Dermis microvascular lymphatic vessel endothelial cell (primary cell): ENCODE measurements at places on chromosomes 4 and X. TPM values are rescaled to one million over a fixed set of nuclear protein-coding genes. Genes with fewer than 3 reads are reported as not detected.
A peak's percentile ranks its signal among the peaks of the same experiment; 100 is the strongest.

DNA sequence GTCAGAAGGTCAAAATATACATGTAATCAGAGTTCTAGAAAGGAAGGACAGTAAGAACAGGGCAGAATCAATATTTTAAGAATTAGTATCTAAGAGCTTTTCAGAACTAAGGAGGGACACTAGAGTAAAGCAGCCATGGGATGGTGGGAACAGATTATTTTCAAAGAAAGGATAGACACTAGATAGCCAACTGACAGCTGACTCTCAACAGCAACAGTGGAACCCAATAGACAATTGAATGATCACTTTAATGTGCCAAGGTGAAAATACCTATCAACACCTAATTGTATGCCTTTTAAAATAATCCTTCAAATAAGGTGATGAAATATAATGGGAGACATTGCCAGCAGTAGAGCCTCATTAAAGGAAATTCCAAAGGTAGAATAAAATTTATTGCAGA, 26.5 kb upstream of the CCDC160 start:
- DNase-seq, result no peak

GRCh38 chr4:58981828-58982227, 1871.6 kb upstream of the IGFBP7 start:
- no peak for DNase-seq

GRCh38 chrX:1465286-1466231, 12.8 kb upstream of the ASMTL start:
- no peak for DNase-seq

DNA sequence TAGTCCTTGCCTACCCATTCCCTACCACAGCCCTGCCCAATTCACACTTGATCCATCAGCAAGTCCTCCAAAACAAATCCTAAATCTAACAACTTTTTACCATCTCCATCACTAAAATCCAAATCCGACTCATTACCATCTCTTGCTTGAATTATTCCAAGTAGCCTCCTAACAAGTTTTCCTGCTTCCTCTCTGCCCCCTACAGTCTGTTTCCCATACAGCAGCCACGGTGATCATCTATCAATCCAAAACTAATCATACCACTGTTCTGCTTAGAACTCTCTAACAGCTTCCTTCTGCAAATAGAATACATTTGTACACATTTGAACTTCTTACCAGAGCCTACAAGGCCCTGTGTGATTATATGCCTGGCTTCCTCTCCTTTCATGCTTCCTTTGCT, 133.0 kb downstream of the SHROOM4 start:
- DNase-seq, result peak; percentile 46

DNA sequence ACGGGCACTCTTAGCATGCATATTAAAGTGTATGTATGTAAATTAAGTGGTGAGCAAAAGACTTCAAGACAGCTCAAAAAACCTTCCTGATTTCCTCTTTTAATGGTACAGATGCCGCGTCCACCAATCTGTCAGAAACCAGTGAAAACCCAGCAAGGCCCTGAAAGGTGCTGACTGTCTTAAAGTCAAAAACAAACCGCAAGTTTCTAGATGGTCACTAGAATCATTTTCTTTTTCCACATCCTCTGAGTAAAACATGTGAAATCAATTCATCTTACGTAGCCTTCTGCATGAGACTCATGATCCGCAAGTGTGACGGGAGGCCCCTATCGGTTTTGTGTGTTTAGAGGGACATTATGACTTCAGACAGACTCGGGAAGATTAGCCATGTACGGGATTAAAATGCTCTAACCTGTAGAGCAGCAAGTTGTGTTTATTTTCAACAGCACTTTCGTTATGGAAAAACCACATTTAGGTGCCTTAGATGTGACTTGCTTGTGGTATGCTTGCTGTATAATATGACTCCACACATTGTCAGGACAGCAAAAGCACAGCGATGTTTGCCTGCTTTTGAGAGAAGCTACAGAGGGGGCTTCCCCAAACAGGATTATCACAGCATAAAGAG, 88.2 kb upstream of the STS start:
- no peak for DNase-seq

DNA sequence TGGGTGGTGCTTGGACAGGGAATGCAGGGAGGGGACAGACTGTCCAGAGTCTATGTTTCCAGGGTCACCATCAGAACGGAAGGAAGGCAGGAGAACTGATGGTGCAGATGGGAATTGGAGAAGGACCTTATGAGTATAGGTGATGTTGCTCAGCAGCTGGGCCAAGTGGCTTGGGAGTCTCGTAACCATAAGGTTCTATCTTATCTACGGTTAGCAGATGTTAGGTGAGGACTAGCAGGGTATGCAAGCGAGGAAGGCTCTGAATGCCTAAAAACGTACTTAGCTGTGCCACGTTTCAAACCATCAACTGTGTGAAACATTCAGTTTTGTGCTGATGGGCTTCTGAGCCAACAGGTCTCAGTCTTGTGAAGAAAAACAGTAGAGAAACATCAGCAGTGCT, 22.4 kb downstream of the MAGEA9 start:
- DNase-seq, result no peak

DNA sequence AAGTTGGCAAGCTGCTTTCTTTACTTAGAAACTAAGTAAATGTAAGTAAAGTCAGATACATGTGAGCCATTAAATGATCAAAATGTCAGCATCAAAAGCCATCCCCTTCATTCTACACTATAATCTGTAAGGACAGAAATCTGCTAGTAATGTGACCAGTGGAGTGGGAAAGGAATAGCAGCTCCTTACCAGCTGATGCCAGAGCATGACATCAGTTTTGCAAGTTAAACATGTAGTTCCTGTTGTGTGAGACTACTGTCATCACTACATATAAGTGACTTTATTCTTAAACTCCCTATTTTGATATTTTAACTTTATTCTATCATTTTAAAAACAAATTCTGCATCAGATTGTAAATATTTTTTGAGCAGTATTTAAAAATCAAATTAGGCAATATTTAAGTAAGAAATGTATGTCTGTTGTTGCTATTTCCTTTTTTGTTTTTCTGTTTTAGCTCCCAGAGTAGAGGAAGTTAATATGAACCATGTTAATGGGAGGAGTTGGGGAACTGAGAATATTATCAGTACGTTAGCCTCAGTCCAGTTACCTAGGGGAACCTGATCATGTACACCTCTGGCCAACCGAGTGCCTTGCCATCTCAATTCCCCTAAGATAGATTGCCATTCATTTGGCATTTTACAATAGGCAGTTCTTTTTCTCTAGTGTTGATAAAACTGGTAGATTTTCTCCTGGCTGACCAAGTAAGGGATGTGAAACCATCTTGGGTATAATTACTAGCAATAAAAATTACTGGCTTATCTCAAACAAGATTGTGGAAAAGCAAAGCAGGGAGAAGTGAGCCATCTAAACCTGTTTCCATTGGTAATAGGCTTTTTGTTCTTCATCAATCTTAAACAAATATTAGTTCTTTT, 34.7 kb downstream of the CCNI start:
- no peak for DNase-seq

The IBSP gene
- not detected in 2 replicates for total RNA-seq

The HERC5 gene
- total RNA-seq, result 1.4 and 3.4 TPM in 2 replicates

The SULT1E1 gene
- total RNA-seq, result 0.89 and 2.3 TPM in 2 replicates

The MSL3 gene
- 20.1 and 21.2 TPM in 2 replicates for total RNA-seq

The PTTG2 gene
- not detected in 2 replicates for total RNA-seq

The P2RY4 gene
- total RNA-seq, result not detected in 2 replicates

The DCAF4L1 gene
- total RNA-seq, result 0.13 TPM in 2 replicates
